ENCODE measurements at places on chromosomes 1 and 21. TPM values are rescaled to one million over a fixed set of nuclear protein-coding genes. Genes with fewer than 3 reads are reported as not detected.

DNA sequence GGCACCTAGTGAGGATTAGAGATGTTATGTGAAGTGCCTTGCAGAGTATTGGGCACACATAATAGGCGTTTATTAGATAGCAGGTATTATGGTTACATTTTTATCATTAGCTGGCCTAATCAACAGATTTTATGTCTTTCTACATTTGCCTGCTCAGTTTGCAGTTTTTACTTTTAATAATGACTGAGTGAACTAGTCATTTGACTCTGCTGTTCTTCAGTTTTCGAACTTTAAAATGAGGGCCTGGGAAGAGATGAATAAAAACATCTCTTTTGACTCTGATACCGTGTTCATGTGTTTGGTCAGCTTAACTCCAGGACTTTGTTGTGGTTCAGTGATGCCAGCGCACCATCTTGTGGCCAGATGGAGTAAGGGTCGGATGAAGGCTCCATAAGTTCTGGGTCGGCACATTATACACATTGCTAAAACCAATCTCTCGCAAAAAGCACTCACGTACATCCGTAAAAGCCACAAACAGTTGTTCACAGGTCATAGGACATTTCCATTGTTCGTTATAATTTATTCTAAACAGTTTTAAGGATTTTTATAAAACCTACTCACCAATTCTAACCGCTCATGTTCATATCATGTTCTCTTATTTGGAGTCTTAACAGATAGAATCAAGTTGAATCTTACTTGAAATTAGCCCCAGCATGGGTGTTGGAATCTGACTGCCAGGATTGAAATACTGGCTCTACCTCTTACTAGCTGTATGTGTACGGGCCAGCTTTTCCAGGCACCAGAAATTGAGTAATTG is 78.4 kb upstream of the GPR88 start:
- DNase-seq = peak; percentile 72

- no peak for DNase-seq
Observed at GRCh38 chr1:48610628-48611542, 138.9 kb upstream of the SPATA6 start.

GRCh38 chr21:43645136-43645891 is 14.0 kb downstream of the HSF2BP start:
- DNase-seq = peak; percentile 80

DNA sequence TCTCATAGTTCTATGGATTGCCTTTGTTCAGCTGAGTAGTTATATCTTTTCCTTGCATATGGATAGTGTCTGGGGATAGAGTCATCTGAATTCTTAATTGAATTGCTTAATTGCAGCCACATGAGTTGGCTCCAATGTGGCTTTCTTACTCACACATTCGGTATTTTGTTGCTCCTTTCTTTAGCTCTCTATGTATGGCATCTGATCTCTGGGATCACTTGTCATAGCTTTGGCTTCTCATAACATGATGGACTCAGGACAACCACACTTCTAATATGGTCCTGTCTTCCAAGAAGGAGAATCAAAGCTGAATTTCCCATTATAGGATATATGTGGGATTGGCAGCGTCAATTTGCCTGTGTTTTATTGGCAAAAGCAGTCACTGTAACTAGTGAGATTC is 716.2 kb downstream of the NCAM2 start:
- DNase-seq = peak; percentile 95

GRCh38 chr1:198491596-198491995 is 48.9 kb downstream of the ATP6V1G3 start:
- no peak for DNase-seq

DNA sequence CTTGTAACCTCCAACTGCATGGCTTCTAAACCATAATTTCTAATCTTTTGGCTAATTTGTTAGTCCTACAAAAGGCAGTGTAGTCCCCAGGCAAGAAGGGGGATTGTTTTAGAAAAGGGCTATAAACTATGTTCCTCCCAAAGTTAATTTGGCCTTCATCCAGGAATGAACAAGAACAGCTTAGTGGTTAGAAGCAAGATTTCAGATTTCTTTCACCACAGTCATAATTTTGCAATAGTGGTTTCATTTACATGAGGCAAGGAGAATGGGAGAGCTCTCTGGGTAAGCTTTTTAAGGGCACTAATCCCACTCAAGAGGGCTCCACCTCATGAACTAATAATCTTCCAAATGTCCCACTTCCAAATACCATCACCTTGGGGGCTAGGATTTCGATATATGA is 1353.9 kb downstream of the NCAM2 start:
- peak; percentile 1 for DNase-seq

DNA sequence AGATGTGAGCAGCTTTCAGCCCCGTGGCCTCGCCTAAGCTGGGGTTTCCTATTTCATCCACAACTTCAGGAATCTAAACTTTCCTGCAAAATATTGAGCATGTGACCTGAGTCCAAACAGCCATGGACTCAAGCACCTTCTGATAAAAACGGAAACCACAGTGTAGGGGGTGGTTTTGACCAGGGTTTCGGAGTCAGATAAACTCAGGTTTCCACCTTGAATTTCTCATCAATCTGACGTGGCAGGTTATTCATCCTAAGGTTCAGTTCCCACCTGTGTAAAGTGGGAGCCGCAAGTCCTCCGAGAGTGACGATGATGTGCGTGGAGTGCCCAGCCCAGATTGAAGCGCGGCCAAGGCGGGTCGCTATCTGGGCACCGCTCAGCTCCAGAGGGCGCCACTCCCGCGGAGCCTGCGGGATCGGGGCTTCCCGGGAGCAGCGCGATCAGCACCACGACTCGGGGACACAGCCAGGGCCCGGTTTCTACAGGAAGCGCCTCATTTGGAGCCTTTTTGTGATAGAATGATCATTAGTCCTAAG is 871 bp upstream of the ETS2 start:
- peak; percentile 69 for DNase-seq

- no peak for DNase-seq
Observed at GRCh38 chr1:201426479-201427310, 5.2 kb upstream of the TNNI1 start.

- peak; percentile 22 for DNase-seq
Observed at GRCh38 chr1:108691128-108691941, 775 bp upstream of the PRPF38B start.

- no peak for DNase-seq
Observed at GRCh38 chr1:247407180-247407616, 8.8 kb upstream of the NLRP3 start.

GRCh38 chr1:155598842-155599331 is 11.1 kb upstream of the MSTO1 start:
- DNase-seq = peak; percentile 45

GRCh38 chr1:22639286-22639685 is 2.9 kb downstream of the C1QA start:
- DNase-seq = peak; percentile 34

DNA sequence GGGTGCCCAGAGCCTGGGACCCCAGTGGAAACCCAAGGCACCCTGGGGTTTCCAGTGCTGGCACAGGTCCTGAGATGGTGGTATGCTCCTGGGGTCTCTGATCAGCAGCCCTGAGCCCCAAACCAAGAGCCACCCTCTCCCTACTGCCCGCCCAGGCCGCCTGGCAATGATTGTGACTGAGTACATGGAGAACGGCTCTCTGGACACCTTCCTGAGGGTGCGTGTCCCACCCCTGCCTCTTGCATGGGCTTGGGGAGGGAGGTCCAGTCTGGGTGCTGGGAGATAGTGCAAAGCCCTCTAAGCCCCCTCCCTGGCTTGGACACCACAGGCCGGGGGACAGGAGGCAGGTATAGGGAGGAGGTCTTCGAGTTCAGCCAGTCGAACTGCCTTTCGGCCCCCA is 34.7 kb downstream of the EPHA8 start:
- DNase-seq = no peak

- DNase-seq = peak; percentile 15
Observed at GRCh38 chr1:46026531-46026930, 105.9 kb downstream of the PIK3R3 start.

DNA sequence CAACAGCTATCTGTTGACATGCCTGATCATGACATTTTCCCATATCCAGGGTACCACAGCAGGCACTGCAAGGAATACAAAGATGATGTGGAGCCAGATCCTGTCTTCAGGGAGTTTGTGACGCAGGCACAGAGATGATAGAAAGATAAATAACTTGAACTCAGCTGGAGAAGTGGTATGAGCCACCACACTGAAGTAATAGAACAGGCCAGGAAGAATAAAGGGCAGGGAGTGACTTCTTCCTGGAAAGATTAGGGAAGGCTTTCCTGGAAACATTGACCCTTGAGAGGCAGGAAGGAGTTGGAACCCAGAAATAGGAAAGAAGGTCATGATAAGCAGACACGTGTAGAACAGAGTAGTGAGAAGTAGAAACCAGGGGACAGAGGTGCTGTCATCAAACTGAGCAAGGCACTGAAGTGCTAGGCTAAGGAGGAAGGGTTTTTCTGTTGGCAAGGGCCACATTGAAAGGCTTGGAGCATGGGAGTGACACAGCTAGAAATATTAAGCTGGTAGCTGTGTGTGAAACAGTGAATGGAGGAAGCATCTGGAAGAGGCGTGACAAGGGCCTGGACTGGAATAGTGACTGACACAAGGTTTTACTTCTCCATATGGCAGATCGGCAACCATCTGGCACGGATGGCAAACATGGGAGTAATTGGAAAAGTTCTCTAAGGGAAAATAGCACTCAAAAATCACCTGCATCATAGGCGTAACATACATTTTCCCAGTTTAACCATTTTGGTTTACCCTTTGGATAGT is 68.4 kb downstream of the AK5 start:
- DNase-seq = no peak

- DNase-seq = no peak
Observed at GRCh38 chr1:66403007-66403731, 130.8 kb upstream of the SGIP1 start.

- peak; percentile 61 for DNase-seq
Observed at GRCh38 chr21:38140207-38140903, 116.4 kb upstream of the KCNJ15 start.

DNA sequence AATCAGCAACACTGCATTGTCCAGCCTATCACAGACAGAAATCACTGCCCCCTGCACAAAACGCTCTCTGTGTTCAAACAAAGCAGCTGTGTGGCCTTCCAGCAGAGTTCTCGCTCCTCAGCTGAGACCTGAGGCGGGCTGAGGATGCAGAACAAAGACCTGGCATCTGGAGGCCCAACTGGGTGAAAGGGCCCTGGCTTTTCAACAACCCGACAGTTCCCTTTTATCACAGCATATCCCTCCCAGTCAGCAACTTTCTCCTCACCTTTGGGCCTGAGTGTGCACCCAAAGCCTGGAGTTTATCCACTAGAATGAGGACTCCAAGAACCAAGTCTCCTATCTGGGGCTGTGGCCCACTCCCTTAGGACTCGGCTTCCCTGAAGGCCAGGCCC is 42.6 kb upstream of the A3GALT2 start:
- DNase-seq = no peak

- DNase-seq = no peak
Observed at GRCh38 chr1:101898137-101898536, 98.6 kb downstream of the OLFM3 start.

DNA sequence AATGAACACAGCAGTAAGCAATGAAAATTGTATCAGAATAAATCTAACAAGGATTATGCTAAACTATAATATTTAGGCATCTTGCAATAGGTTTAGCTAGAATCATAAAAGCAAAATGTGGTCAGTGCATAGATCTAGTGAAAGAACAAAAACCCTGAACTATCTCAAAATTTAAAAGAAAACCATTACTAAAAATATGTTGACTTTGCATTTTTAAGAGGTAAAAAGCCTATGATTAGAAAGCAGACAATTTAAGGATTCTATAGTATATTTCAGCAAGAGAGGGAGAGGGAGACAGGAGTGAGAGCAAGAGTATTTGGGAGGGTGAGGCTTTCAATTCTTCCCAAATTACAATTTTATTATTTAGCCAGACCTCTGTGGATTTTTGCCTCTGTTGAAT is 219.4 kb downstream of the TTLL7 start:
- DNase-seq = no peak

GRCh38 chr1:36482724-36483388 is at the start of gene CSF3R:
CSF3R (minus strand) TSS chr1:36482913; CDS start chr1:36479496, 3,417 bp downstream.
- DNase-seq = no peak

DNA sequence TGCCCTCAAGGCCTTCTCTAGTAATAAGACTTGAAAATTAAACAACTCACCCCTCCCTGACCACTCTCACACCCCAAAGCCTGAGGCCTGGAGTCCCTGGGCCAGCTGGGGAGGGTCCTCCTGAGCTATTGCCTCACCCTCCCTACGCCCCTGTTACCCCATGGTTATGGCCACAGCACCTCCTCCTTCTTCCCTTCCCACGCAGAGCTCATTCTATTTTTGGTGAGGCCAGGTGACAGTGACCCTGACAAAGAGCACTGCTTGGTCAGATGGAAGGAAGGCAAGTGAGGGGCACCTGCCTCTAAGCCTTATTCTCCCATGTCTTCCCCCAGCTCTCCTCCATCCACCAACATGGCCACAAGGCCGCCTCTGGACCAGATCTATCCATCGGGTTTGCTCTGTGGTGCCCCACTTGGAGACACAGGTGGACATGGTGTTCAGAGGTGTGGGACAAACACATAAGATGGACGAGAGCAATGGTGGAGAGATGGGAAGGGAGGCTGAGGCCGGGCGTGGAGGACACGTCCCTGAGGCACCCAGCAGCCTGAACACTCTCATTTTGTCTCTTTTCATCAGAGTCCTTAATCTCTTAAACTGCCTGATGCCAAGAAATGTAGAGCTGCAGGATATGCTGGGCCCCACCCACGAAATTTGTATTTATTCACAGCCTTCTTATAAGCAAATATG is 42.6 kb downstream of the FCRL5 start:
- DNase-seq = no peak

SYCP1 gene
- total RNA-seq = not detected

AKNAD1 gene
- total RNA-seq = 0.17 TPM

GNG4 gene
- under 0.01 TPM for total RNA-seq

RXRG gene
- total RNA-seq = under 0.01 TPM

ZNF695 gene
- 2.6 TPM for total RNA-seq

CTXND2 gene
- total RNA-seq = not detected

RAB42 gene
- total RNA-seq = 4.1 TPM

GABPA gene
- 28.6 TPM for total RNA-seq

CACHD1 gene
- 5.4 TPM for total RNA-seq

TRNAU1AP gene
- total RNA-seq = 19.0 TPM

VSIG8 gene
- total RNA-seq = under 0.01 TPM

DMBX1 gene
- total RNA-seq = not detected

FRRS1 gene
- 27.0 TPM for total RNA-seq

CC2D1B gene
- 28.9 TPM for total RNA-seq

NSL1 gene
- 24.4 TPM for total RNA-seq

CRYBG2 gene
- not detected for total RNA-seq

OR2T35 gene
- total RNA-seq = not detected

CADM3 gene
- total RNA-seq = 2.1 TPM

S100A7A gene
- total RNA-seq = not detected

Measured in fibroblast of lung (primary cell).